NCI-H748 treated with DMSO at 0.1 percent for 48 hours (cell line): ENCODE measurements at places on chromosomes 12 and 14.

- DNase-seq = no peak
Observed at GRCh38 chr12:50251619-50252252, 31.6 kb downstream of the LIMA1 start.

DNA sequence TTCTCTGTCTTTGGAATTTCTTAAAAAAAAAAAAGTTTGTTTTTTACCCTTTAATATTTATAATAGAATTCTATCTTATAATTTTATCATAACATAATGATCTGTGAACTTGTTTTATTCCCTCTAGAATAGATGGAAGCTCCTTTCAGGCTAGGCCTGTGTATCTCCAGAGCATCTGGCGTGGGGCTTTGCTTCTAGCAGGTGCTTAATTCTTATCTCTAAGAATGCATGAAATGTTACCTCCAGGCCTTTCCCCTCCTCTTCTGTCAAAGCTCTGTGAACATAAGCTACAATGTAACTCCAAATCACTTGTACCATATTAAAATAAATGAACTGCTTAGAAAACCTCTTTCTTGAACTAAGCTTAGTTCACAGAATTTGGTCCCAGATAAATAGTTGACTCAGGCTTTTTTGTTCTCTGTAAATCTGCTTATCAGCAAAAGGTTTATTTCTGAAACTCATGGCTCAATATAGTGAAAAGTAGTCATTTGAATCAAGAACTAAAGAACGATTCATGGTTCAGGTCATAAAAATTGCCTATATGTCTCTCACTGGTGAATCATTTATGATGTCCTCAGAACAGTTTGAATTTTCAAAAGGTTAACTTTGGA, 407.1 kb downstream of the TRHDE start:
- no peak for DNase-seq

DNA sequence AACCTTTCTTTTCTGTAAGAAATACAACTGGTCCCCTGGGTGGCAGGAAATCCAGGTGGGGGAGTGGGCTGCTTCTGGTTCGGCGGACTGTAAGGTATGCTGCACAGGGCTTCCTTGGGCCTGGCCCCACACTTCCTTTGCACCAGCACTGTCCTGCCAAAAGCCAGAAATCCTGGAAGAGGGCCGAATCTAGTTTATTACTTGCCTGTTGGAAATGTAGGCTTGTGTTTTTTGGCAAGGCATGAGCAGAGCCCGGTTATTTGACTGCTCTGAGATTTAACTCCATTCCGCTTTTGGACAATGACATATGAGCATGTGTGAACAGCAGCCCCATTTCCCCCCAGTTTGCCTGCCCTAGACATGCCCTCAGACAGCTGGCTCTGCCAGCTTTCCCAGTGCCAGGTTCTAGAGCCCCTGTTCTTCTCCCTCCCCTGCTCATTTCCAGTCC, 86.6 kb downstream of the BORCS5 start:
- DNase-seq = no peak

DNA sequence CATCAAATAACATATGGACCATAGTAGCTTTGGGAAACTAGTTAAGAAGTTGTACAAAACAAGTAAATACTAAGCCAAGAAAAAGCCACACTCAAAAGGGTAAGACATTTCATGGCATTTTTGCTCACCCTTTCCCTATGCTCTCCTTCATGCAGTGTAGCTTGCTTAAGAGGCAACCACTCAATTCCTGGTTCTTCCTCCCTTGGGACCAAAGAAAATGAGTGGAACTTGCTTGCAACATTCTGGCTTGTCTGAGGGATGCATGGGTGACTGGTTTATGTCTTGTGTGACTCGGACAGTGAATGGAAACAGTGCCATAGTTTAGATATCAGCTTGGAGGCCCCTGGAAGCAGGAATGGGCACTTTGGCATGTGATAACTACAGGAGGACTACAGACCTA, 252.0 kb upstream of the ARID2 start:
- DNase-seq = no peak

DNA sequence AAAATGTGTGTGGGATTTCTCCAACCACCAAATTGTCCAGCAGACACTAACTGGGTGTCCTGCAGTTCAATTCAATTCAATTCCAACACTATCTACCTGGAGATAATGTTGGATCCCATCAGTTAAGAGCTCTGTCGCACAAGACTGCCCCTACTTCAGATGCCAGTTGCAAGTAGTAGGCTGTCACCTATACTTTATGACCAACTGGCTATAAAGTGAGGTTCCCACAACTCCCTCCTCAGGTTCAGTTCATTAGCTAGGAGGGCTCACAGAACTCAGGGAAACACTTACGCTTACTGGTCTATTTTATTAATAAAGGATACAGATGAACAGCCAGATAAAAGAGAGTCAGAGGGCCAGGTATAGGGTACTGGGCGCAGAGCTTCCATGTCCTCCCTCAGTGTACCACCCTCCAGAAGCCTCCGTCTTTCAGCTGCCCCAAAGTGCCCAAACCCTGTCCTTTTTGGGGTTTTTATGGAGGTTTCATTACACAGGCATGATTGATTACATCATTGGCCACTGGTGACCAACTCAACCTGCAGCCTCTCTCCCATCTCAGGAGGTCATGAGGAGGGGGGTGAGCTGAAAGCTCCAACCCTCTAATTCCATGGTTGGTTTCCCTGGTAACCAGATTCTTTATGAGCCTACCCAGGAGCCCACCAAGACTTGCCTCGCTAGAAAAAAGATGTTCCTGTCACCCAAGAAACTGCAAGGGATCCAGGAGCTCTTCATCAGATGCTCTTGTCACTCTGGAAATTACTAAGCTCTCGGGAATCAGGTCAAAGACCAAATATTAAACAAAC, 7.5 kb upstream of the SERPINA5 start:
- DNase-seq = no peak

GRCh38 chr14:86971292-86971691, 1021.7 kb downstream of the GALC start:
- no peak for DNase-seq

- DNase-seq = no peak
Observed at GRCh38 chr12:50297996-50298395, 14.7 kb upstream of the LIMA1 start.

DNA sequence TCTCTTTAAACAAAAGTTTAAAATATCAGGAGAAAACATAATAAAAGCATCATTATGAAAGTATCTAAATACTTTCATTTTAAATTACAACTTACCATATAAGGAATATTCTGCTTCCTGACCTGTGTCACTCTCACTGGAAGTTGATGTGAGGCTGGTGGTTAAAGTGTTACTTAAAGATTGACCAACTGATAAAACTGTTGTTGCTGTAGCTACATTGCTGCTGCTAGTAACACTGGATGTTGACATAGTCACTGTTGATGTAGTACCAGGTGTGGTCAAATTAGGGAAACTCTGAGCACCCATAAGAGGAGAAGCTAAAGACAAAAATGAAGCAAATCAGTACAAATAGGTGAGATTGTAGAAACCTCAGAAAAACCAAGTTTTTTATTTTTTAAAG, 79.9 kb downstream of the HECTD1 start:
- no peak for DNase-seq

DNA sequence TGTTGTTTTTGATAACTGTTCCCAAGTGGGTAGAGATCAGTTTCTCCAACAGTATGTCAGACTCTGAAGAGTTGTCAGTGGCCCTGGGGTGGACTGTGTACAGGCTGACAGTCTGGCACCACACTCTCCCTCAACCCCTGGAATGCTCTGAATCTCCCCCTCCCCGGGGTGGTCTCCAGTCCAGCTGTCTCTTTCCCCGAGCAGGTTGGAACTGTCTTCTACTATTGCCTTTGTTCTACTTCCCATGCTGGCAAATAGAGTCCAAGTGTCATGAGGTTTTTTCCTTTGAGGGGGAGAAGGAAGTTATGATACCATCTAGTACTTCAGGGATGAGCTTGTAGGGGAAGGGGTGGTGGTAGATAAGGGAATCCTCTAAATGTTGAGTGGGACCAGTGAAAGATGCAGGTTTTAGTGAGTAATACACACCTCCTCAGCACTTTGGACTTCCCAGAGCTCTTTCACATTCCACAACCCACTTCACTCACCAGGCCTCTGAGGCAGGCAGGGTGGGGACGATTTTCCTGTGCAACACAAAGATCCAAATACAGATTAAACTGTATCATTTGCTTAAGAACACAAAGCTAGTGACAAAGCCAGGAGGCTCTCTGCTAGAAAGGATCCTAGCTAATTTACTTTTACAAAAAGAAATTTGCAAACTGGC, 170.7 kb upstream of the GZMB start:
- DNase-seq = no peak

DNA sequence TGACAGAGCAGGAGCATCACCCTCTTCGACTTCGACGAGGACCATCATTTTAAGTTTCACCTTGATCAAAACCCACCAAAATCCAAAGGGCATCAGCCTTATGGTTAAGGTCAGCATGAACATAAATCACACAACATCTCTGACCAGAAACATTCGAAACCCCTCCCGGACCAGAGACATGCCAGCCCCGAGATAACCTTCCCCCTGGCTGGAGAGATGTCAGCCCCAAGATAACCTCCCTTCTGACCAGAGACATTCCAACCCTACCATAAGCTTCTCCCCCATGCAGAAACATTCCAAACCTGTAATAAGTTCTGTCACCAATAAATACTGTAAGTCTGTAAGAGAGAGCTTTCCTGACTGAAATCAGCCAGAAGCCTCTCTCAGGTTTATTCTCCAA, 6.3 kb downstream of the PCNX4 start:
- no peak for DNase-seq

DNA sequence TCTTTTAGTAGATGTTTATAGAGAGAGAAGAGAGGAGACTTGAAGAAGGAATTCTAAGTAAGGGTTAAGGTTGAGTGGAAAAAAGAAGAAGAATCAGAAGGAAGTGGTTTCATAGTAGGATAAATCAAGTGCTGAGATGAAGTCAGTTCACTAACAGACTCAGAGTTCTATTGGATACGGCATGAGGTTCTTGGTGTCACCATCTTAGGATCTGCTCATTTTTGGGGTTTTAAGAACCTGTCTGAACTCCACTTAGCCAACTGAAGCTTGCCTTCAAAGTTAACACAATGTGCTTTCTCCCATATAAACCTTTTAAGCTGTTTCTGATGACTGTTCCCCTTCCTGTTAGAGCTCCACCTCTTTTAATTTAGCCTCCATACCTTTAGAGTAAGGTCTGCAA, 152.6 kb downstream of the PRKCH start:
- no peak for DNase-seq

DNA sequence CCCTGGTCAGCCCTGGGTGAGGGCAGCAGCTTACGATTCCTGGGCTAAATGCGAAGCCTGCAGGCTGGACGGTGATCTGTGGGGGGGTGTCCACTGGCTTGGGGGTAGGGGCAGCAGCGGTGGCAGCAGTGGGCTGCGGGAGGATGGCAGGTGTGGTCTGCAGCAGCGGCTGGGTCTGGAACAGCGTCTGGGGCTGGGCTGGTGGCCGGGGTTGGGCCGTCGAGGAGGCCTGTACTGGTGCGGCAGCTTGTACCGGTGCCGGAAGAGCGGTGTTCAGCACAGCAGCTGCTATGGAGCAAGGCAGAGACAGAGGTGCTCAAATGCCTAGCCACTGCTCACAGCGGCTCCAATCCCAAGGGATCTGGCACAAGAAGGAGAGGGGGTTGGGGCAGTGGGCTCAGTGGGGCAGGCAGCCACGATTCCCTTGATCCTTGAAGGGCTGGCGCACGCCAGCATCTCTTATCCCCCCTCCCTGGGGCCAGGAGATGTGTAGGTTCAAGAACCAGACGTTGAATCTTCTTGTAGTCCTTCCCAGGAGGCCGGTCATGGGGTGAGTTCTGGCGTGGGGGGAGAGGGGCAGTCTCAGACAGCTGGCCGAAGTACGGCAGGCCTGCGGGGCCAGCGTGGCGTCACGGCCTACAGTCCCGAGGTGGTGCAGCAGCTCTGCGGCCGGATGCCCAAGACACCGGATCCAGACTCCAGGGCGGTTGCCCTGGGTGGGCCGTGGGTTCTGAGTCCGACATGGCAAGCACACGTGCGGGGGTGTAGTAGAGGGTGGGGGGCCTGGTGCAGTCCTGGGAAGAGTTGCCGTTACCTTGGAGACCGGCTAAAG, 19.9 kb downstream of the POU6F1 start:
- DNase-seq = no peak

- DNase-seq = no peak
Observed at GRCh38 chr14:37936971-37937370, 270.7 kb upstream of the SSTR1 start.

GRCh38 chr12:51846271-51846691, 2.2 kb downstream of the FIGNL2 start:
- no peak for DNase-seq

DNA sequence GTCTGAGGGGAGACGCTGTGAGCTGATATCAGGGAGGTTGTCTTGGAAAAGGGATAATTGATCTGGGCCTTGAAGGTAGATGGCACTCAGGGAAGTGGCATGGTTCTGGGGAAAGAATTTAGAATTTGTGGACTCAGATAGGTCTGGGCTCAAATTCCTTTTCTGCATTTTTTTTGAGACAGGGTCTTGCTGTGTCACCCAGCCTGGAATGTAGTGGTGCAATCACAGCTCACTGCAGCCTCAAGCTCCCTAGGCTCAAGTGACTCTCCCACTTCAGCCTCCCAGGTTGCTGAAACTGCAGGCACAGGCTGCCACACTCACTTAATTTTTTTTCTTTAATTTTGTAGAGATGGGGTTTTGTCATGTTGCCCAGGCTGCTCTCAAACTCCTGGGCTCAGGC, 98.1 kb upstream of the NCOR2 start:
- DNase-seq = no peak

DNA sequence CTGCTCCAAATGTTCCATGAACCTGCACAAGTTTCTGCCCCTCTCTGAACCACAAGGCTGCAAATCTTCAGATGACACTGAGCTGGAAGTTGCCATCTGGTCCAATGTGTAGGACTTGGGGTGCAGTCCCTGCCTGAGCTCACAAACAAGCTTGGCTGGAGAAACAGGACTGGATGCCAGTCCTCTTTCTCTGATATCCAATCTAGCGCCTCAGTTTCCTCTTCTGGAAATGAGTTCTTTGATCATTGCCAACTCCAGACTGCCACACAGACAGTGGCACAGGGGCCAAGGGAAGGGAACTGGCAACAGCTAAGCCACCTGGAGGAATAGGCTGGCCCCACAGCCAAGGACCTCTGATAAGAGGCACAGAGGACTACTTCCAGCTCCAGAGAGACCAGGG, 15.5 kb downstream of the CMKLR1 start:
- DNase-seq = no peak

DNA sequence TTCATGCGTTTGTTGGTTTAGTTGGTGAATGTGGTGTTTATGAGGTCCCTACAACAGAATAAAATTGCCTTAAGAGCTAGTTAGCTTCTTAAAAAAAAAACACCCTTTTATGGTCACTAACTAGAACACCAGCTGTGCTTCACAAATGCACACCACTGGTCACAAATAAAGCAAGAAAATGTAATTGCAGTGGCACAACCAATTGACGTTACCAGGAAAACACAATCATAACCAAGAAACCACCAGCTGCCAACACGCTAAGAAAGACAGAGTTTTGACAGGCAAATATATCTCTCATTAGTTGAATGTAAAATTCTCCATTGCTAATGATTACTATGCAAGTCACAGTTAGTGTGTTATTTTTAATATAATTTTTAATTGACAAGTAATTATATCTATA, 389.9 kb downstream of the ADAMTS20 start:
- DNase-seq = peak; percentile 10

DNA sequence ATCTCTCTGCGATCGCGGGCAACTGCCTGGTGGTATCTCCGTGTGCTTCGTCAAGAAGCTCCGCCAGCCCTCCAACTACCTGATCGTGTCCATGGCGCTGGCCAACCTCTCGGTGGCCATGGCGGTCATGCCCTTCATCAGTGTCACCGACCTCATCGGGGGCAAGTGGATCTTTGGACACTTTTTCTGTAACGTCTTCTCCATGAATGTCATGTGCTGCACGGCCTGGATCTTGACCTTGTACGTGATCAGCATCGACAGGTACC, 1.6 kb upstream of the HEBP1 start:
- DNase-seq = no peak

GRCh38 chr12:108819920-108820706, 37.3 kb downstream of the SSH1 start:
- DNase-seq = no peak
